ENCODE measurements at places on chromosomes 2 and 18.

DNA sequence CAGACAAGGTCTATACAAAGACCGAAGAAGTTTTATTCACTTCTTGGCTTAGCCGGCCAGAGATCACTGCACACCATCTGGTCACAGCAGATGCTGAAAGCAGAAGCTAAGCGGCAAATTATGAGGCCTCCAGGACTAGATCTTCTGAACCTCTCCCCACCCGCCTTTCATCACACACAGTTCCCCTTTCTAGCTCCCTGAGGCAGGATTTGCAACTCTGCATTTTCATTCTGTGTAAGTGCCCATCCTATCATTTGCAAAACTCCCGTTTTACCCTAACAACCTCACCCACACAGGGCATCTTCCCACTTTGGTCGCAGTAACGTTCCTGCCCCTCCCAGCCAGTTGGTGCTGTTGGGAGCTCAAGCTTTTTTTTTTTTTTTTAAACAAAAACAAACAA lies 3.1 kb upstream of the MOB1A start:
- DNase-seq: no peak

- DNase-seq: no peak
Observed at GRCh38 chr2:68889021-68889420, 17.8 kb upstream of the BMP10 start.

GRCh38 chr2:217988840-217989204 lies 14.0 kb downstream of the TNS1 start:
- DNase-seq: no peak

- DNase-seq: no peak
Observed at GRCh38 chr18:31162825-31163435, at the start of gene DSC1. DSC1 (minus strand) TSS chr18:31162856; CDS start chr18:31162594, 262 bp downstream.

DNA sequence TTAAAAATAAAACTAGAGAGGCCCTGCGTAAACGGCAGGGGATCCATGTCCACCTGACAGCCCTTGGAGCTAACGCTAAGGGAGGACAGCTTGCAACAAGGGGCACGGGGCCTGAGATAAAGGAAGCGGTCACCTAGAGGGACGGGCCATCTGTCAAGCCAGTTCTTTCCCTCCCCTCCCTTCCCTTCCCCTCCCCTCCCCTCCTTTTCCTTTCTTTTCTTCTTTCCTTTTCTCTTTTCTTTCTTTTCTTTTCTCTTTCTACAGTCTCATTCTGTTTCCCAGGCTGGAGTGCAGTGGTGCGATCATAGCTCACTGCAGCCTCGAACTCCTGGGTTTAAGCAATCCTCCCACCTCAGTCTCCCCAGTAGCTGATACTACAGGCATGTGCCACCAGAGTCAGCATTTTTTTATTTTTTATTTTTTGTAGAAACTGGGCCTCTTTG lies 34.5 kb upstream of the CTAGE1 start:
- no peak for DNase-seq

DNA sequence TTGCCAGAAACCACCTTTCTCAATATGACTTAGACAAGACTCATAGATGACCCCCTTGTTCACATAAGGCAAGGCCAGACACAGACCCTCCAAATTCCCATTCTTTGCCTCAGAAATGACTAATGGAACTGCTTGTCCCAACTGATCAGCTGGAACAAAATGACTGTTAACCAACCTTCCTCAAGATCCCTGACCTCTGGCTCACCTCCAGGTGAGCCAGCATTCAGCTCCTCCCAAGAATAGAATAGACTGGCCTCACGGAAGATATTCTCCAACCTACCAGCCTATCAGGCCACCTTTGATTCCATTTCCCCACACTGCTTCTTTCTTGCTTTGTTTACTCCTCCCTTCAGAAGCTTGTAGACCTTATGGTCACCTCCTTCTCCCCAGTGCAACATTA lies 195.7 kb upstream of the VWC2L start:
- no peak for DNase-seq

DNA sequence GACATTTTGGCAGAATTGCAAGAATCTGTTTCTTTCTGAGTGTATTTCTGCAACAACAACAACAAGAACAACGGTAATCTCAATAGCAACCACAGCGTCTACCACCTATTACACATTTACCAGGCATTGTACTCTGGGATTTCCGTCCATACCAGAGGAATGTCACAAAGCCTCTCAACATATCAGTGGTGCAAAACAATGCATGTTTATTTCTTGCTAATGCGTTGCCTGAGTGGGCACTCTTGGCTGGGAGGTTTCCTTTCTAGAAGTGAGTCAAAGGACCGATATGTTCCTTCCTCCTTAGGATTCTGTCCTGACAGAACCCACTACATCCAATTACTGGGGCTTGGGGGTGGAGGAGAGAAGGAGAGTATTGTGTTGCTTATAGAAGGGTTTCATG lies 585.6 kb downstream of the TSN start:
- no peak for DNase-seq

- no peak for DNase-seq
Observed at GRCh38 chr2:99507937-99508818, 18.4 kb upstream of the REV1 start.

DNA sequence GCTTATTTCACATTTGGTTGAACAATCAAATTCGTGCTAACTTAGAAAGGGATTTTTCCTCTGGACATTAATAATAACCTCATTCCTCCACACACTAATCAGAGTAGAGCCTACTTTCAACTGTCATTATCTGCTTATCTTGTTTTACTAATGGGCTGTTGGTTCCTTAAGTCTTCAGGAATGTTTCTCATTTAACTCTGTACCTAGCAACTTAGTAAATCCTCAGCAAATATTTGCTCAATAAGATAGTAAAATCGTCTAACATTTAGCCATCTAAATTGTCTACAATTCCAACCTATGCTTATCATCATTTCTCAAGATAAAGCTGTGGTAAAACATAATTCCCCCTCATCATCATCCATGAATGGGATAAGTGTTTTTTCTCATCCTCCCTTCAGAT lies 98.1 kb downstream of the CDH2 start:
- no peak for DNase-seq

DNA sequence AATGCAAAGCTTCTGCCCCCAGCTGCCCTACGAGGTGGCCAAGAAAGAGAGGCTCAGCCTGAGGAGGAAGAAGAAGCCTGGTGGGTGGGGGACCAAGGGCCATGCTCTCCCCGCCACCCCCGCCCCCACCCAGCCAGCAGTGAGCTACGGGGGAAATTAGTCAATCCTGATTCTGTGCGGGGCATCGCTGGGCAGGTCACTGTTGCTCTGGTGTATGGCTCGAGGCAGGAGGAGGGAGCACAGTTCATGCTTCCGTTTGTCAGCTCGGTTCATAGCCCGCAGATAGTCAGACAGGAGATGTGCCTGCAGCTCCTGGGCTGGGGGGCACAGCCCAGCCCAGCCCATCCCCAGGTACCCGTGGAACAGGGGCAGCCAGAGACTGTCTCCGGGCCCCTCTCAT lies 17.1 kb downstream of the RAMP1 start:
- DNase-seq: no peak

DNA sequence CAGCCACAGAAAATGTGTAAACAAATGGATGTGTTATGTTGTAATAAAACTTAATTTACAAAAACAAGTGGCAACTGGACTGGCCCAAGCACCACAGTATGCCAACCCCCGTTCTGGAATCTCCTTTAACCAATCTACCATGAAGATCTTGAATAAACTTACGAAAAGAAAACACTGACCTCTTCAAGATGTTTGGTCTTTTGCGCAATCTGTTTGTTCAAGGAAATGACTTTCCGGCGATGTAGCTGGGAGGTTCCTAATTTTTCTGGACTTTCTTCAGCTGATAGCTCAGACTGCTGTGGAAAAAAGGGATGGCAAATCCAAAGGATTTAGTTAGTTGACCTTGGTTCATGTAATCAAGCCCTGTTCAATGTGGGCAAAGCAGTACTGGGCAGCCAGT lies 55.7 kb downstream of the CCDC93 start:
- DNase-seq: no peak

- no peak for DNase-seq
Observed at GRCh38 chr2:181305301-181306123, 151.7 kb upstream of the ITGA4 start.

DNA sequence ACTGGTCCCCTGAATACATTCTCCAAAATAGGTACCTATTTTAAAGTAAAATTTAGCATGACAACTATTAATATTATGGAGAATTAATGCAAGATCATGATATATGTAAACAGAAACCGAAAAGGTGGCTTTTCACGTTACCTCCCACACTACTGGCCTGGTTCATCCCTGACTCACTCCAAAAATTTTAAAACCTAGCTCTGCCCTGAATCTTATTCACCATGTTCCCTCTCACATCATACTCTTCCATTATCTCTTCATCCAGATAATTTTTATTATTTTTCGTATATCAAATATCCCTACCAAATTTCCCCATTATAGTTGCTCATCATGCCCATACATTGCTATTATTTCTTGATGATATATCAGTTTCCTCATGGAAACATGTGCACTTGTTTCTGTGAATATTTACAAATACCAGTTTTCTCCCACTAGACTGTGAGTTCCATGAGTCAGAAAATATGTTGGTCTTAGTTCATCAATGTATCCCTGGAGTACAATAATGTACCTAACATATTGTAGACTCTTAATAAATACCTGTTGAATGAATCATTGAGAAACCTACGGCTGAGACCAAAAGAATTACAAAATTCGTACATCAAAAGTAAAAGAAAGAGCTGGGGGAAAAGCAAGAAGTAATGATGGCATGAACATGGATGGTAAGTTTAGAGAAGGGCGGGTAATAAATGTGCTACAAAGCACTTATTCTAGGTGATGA lies 360.1 kb upstream of the CHAC2 start:
- DNase-seq: no peak

DNA sequence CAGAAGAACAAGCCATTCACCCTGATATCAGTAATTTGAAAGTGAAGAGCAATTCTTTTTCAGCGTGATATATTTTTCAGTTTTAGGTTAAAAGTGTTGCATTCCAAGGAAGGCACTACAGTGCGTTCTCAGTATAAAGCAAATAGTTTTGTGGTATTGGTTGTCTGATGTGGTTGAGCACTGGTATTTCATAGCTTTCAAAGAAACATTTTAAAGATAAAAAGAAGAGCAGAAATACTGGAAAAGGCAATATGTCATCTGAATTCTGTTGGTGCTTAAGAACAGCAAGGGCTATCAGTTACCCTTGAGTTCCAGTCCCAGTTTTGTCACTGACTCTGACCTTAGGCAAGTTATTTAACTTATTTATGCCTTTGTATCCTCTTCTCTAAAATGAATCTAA lies 191.6 kb downstream of the BABAM2 start:
- no peak for DNase-seq

GRCh38 chr18:44627280-44627679 lies 53.4 kb upstream of the SETBP1 start:
- DNase-seq: no peak

- DNase-seq: no peak
Observed at GRCh38 chr18:27887287-27887686, 289.6 kb downstream of the CDH2 start.

DNA sequence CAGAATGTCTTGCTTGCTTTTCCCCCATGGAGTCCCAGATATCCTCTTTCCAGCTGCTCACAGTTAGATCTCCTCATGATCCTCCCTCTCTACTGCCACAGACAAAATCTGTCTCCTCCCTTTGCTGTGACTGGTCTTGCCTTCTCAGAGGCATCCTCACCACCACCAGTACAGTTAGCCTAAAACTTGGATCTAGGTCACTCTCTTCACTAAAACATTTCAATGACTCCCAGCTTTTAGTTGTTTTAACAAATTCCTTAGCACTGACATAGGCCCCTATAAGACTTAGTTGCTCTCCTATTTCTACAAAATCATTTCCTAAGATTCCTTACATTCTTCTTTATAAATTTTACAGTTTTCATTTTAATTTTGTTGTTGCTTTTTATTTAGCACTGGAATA lies 734.2 kb upstream of the CHAC2 start:
- DNase-seq: no peak

GRCh38 chr2:72106978-72107377 lies 40.7 kb downstream of the CYP26B1 start:
- no peak for DNase-seq

DNA sequence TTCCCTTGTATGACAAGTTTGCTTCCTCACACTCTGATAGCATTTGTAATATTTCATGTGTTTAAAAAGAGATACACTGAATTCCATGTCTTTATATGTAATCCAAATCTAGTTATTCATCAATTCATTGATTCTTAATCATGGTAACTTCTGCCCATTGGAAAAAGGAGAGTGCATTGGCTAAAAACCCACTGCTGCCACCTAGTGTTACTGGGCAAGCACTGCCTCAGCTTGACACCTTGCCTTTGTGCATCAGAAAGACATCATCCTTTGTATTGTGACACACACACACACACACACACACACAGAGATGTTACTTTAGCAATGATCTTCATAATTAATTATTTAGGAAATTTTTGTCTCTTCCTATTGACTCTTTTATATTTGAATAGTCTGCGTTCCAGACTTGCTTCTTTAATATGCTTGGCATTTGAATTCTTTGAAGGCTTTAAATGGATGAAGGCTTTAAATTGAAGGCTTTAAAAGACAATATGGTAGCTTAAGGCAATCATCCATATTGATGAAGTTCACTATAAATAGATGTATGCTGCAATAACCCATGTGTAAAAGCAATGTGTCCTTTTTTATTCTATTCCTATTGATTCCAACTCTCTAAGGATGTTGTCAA lies 414.2 kb upstream of the CHST9 start:
- DNase-seq: peak; percentile 27

- no peak for DNase-seq
Observed at GRCh38 chr2:128037649-128038048, 9.8 kb upstream of the SAP130 start.

DNA sequence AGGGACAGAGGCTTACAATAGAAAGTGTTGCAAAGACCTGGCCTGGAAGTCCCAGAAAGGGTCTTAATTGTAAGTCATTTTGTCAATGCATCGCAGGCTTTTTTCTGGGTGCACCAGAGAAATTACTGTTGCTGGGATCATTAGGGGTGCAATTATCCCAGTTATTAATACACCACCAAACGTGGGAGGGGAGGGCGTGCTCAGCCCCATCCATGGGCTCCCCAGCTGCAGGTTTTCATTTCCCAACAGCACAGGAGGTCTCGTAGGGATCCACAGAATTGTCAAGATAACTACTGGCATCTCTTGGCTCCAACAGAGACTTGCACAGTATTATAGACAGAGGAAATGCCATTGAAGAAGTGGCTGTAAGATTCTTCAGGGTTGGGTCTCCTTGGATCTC lies 69.6 kb upstream of the FZD7 start:
- no peak for DNase-seq

GRCh38 chr2:120619579-120619978 lies 116.1 kb upstream of the GLI2 start:
- DNase-seq: no peak

DNA sequence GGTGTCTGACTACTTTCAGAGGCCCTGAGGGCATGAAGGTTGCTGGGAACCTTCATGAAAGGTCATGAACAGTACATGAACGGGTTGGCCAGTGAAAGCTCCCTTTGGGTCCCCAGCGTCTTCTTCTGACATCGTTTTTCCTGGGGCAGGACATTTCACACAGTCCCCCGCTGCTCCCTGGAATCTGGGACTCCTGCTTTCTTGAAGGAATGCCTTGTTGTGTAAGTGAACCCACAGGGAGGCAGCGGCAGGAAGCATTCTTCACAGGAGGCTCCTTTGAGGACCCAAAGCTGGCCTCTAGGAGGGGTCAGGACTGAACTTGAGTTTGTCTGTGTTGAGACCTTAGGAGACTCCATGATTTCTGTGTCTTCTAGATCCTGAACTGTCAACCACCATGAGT lies 144.3 kb downstream of the KCNE4 start:
- DNase-seq: no peak

- no peak for DNase-seq
Observed at GRCh38 chr2:238378230-238379095, 48.3 kb upstream of the ASB1 start.
